Stimulated activated CD4-positive, alpha-beta T cell treated with anti-CD3 and anti-CD28 coated beads, Interleukin-4, amount 100 ng/mL, for 48 hours (primary cell): ENCODE measurements at places on chromosomes 7 and 10.
A peak's percentile ranks its signal among the peaks of the same experiment; 100 is the strongest.

DNA sequence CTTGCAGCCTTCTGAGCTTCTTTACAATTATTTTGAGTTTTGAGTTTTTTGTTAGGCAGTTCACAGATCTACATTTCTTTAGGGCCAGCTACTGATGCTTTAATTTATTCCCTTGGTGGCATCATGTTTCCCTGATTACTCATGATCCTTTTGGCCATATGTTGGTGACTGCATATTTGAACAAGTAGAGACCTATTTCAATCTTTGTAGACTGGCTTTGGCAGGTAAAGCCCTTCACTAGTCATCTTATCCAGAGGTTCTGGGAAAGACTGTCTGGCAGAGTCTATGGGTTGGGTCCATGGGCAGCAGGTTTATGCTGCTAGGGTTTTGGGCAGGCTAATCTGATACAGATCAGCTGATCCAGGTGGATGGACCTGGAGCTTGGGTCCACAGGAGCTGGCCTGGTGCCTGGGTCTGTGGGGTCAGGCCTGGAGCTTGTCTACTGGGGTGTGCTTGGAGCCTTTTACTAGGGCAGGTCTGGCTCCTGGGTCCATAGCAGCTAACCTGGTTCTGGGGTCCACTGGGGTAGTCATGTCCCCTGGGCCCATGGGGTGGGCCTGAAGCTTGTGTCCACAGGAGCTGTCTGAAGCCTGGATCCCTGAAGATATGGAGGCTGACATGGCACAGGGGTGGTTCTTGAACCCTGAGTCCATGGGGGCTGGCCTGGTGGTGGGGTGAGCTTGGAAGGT lies 72.7 kb downstream of the GPR85 start:
- DNase-seq, result no peak

- DNase-seq, result no peak
Measured at GRCh38 chr10:48233559-48234005, 40.9 kb downstream of the FRMPD2 start.

DNA sequence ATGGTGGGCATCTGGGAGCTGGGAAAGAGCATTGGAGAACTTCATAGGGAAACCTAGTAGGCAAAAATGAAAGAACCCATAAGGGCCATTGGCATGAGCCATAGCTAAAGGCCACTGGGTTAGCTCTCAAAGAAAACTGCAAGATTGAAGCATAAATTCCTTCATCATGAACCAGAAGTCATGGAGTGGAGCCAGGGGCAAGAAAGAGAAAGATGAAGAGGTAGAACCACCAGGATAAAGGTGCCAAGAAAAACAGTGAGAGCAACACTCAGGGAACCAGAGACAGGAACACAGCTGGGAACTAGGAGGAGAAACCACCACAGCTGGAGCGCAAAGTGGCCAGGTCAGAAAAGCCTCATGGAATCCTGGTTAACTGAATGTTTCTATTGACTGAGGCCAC lies 11.5 kb upstream of the SGMS1 start:
- no peak for DNase-seq

DNA sequence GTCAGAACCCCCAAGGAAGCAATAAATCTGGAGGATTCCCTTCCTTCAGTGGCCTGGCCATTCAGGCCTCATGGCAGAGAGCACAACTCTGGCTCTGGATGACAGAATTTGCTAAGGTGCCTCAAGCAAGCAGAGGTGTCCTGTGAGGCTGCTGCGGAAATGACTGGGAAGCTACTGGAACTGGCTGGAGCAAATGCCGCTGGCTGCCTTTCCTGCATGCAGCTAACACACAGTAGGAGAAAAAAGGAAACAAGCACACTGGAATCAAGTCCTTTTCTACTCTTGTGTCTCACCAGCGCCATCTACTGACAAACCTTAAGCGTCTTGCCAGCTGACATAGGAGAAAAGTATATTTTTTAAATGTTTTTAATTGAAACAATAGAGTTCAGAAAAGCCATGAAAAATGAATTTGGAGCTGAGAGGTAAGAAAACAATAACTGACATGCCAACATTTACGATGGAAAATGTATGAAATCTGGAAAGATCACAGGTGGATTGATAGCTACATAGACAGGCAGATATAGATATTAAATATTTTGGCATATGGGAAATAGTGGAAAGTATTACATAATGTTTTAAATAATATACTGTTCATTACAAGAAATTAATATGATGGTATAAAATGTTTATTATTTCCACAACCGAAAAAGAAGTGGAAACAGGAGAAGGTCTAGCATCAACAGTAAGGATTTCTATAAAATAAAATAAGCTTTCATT lies 951.6 kb downstream of the ANKRD7 start:
- no peak for DNase-seq

- no peak for DNase-seq
Measured at GRCh38 chr7:140557809-140558518, 78.7 kb upstream of the MKRN1 start.

GRCh38 chr7:27189295-27189996 lies 4.4 kb upstream of the HOXA11 start:
- DNase-seq, result no peak

DNA sequence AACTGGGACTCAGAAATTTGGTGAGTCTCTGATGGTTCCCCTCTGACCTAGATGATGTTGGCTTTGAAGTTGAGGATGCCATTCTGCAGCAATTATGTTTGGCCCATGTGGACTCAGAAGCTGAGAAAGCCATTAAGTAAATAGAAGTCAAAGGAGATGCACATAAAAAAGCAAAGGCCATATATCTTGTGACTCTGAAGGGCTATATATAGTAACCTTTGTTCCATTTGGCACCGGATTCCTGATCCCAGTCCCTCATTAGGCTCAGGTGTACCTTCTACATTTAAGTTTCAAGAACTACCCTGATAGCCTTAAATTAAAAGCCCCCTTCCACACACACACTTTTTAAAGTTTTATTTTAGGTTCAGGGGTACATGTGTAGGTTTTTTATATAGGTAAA lies 50.0 kb upstream of the PDK4 start:
- no peak for DNase-seq

DNA sequence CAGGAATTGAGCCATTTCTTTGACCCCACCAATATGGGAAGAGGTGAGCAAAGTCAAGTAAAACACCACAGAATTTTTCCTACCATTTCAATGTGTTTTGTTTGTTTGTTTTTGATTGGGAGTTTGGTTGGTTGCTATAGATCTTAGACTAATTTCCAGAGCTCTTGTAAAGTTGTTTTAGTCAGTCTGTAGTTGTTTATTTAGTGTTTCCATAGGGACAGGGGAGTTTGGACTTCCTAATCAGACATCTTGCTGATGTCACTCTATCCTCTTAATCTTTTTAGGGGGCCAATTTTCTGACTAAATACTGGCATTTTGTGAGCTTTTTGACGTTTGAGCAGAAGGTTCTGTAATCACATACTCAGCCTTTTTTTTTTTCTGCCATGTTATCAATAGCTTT lies 266.9 kb downstream of the ABCA13 start:
- DNase-seq, result no peak

DNA sequence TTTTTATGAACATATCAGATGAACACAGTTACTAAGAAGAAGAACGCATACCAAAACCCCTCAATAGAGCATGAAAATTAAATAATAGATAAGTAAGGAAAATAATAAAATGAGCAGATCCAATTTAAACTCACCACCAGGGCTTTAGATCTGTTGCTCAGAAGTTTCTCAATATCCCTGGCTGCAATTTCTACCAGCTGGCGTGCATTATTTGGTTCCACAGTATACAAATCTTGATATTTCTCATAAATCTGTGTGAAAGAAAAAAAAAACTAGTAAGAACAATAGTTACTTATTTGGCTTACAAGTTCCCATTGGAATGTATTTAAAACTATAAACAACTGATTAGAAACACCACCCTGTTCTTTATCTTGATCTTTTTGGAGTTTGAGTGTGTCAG lies 108.6 kb downstream of the CACNA2D1 start:
- no peak for DNase-seq

GRCh38 chr7:36591636-36592035 lies 132.7 kb downstream of the AOAH start:
- no peak for DNase-seq

DNA sequence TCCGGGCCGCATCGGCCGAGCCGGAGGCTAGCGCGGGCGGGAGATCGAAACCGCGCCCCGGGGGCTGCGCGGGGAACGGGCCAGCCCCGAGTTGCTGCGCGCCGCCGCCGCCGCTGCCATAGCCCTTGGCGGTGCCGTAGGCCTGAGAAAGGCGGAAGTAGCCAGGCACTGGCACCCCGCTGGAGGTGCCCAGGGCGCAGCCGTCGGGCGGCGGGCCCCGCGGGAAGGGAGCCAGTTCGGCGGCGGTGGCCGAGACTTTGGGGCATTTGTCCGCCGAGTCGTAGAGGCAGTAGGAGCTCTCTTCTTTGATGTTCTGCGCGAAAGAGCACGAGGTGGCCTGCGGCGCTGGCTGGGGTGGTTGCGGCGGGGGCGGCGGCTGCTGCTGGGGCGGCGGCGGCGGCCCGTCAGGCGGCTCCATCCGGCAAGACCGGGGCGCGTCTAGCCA lies 587 bp downstream of the HOXA10 start:
- no peak for DNase-seq

GRCh38 chr7:143906895-143907294 lies 4.9 kb upstream of the TCAF1 start:
- no peak for DNase-seq

GRCh38 chr10:123157210-123157609 lies 3.0 kb downstream of the BUB3 start:
- DNase-seq, result no peak

- DNase-seq, result no peak
Measured at GRCh38 chr10:130038611-130039109, 72.0 kb downstream of the C10orf143 start.

DNA sequence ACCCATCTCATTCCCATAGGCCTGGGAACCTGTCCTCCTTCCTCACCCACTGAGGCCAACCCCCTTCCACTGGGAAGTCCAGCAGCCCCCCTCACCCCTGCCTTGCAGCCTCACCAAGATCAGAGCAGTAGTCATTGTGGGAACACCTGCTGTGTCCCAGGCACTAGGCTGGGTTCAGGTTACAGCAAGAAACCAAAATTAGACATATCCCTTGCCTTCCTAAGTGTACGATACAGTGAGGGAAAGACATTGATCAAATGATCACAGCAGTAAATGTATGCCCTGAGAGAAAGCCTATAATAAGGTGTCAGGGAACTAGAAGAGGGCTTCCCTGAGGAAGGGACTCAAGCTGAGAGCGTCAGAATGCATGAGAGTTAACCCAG lies 17.0 kb upstream of the C10orf105 start:
- DNase-seq, result no peak

DNA sequence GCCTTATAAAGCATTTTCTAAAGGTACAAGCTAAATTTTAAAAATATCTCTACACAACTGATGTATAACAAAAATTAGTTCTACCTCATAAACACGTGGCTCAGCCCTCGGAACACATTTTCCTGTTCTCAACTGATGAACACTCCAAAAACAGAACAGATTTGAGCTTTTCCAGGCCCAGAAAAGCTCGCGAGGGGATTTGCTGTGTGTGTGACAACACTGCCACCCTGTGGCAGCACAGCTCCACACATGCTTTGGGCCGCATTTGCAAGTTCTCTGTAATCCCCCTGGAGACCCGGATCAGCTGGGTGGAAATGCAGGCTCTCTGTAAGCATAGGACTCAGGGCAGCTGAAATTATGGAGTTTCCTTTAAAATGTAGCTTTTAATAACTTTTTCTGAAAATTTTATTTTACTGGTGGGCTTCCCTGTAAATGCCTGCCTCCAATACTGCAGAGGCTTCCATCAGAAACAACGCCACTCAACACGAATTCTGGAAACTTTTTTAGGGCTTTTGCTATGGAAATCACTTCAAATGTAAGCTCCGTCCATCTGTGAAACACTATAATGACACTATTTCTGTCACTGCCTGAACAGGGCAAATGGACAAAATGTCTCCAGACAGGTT lies 155.5 kb downstream of the COBL start:
- peak; percentile 39 for DNase-seq
